D341Med (cell line): ENCODE measurements at places on chromosomes 7 and 10.

DNA sequence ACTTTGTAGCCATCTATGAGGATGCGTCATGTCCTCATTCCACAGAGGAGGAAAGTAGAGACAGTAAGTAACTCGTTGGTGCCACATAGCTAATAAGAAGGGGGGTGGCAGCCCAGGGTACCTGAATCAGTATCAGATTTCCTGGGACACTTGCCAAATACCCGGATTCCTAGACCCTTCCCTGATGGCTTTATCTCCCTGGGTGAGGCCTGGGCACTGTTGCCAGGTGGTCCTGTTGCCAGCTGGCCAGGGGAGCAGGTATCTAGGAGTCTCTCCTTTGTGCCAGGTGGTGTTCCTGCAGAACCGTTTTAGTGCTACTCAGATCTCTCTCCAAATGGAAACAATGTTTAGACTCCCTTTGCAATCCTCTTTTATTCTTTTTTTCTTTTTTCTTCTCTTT is 12.7 kb downstream of the SLC29A3 start:
- DNase-seq: no peak

GRCh38 chr7:38675494-38676106 is 44.4 kb upstream of the AMPH start:
- DNase-seq: no peak

DNA sequence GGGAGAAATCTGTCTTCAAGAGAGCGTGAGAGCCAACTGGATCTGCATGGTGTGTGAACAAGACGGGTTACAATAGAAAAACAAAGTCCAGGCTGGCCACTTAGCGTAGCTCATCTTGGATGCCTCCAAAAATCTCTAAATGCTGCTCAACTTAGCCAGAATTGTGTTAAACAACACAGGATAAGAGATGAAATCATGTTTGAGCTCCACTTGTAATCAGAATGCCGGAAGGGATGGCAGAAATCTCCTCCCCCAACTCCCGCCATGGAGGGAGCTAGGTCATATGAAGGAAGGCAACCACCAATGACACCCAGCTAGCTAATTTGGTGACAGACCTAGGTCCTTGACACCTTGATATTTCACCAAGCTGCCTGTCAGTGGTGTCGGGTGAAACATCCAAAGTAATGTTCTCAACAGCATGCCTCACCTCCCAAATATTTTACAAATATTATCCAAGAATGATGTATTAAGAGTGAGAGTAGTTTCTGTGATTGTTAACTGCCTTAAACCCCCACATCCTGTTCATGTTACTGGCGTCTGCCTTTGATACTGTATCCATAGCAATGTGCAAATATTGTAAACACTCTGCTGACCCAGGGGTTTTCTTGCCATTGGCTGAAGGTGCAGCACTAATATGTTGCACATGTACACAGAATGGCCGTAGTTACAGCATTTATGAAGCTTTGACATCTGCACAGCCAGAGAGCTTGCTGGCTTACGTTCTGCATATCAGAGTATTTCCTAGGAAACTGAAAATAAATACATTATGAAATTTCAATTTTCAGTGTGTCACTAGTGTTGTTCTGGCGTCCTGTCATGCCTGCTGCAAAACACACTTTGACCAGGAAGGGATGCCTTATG is 25.8 kb downstream of the TMEM254 start:
- DNase-seq: no peak

GRCh38 chr7:94660006-94660405 is 4.1 kb upstream of the SGCE start:
- no peak for DNase-seq
